Stimulated activated CD8-positive, alpha-beta memory T cell treated with anti-CD3 and anti-CD28 coated beads, Interleukin-4, amount 100 ng/mL, for 4 hours (primary cell): ENCODE measurements at places on chromosomes 3 and 15.

DNA sequence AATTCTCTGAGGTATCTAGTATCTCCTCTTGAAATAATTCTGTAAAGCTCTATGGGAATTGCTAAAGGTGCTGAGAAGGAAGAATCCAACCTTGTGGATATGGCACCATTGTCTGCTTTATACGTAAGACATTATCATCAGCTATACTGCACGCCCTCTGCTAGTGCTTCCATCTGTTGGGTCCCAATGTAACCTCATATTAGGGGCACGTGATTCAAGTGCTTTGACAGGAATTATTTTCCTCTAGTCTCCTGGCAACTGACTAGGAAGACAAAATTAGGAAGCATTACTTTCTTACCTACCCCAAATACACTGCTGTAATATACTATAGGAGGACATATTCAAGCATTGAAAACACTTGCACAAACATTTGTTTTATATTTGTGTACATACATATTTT, 24.0 kb downstream of the COPS2 start:
- DNase-seq, result no peak

GRCh38 chr3:177336873-177337450, 139.7 kb upstream of the TBL1XR1 start:
- DNase-seq, result no peak

GRCh38 chr15:80662757-80663553, 32.2 kb upstream of the ABHD17C start:
- DNase-seq, result no peak

GRCh38 chr15:73249499-73249898, 119.3 kb downstream of the HCN4 start:
- no peak for DNase-seq

DNA sequence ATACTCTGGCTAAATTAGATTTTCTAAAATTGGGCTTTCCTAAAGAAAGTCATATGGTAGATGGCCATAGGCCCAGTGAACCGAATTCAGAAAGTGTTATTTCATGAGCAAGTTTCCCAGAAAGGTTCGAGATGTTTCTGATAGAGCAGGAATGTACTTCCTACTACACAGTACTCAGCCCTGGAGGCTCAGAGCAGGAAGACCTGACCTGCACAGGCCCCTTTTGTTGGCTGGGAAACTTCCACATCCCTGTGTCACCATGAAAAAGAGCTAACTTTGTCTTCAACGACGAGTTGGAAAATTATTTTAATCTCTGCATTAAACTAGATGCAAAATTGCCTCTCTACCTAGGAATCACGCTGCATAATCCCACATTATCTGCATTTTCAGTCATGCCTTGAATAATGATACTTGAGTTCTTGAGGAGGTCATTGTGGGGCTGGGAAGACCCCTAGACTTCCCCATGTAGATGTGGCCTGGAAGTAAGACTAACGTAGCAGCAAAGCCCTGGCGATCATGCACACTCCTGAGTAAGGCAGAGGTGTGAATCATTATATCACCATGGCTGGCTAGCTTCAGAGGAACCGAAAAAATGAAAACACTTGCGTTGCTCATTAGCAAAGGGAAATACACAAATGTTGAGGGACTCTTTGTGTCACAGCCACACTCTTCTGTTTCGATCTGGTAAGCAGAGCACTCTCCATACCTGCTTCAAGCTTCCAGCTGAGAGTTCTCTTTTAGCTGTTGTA, 47.1 kb downstream of the CMTM7 start:
- no peak for DNase-seq

- no peak for DNase-seq
Observed at GRCh38 chr3:2041931-2042330, 56.7 kb upstream of the CNTN4 start.

GRCh38 chr3:178310949-178311348, 225.3 kb upstream of the KCNMB2 start:
- DNase-seq, result no peak

DNA sequence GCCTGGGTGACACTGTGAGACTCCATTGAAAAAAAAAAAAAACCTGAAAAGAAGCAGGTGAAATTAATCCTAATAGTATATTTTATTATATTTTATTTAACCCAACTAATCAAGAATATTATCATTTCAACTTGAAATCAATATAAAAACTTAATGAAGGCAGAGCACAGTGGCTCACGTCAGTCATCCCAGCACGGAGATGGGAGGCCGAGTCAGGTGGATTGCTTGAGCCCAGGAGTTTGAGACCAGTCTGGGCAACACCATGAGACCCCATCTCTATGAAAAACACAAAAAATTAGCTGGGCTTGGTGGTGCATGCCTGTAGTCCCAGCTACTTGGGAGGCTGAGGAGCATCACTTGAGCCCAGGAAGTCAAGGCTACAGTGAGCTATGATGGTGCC, 33.3 kb upstream of the SLC41A3 start:
- DNase-seq, result no peak

GRCh38 chr15:29034151-29034550, 148.4 kb downstream of the APBA2 start:
- DNase-seq, result no peak

DNA sequence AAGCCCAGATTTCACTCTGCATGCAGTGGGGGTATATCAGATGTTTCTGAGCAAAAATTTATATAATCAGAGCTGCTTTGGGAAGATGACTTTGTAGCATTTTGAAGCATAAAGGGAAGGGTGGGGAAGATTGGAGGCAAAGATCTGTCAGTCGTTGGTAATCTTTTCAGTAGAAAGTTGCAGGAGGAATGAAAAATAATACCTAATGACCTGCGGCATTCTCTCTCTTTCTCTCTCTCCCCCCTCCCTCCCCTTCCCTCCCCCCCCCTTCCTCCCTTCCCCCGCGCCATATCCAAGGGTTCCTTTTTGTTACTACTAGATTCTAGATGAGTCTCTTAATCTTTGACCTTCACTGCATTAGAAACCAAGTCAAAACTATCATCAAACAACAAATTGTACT, 1.5 kb upstream of the DMXL2 start:
- no peak for DNase-seq

DNA sequence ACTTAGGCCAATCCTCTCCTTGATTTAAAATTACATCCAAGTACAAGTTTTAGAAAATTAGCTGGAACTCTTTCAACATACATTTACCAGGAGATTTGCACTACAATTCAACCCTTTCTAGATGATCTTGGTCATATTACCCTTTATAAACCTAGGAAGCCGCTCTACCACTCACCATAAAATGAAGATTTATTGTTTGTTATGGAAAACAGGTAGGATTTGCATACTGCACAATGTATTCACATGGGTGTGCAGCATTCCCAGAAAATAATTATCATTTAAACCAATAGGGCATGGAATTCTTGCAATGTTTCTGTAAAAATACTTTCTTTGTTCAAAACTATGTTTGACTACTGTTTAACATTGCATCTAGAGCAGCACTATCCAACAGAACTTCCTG, 18.4 kb upstream of the RETNLB start:
- DNase-seq, result no peak

DNA sequence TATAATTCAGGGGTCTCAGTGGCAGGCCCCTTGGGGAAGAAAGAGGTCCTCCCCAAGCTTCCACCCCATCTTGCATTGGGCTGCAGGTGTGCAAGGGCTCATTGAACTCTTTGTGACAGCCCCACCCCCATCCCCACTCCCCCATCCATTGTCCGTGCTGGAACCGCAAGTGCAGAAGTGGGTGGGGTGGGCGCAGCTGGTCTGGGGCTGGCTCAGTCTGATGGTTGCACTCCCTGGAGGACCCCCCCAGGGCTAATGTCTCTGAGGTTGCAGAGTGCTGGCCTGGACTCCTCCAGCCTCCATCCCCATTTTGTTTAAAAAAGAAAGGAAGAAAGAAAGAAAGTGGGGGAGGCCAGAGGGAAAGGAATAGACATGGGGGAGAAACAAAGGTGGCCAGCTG, 42.3 kb upstream of the ARL8B start:
- DNase-seq, result no peak

DNA sequence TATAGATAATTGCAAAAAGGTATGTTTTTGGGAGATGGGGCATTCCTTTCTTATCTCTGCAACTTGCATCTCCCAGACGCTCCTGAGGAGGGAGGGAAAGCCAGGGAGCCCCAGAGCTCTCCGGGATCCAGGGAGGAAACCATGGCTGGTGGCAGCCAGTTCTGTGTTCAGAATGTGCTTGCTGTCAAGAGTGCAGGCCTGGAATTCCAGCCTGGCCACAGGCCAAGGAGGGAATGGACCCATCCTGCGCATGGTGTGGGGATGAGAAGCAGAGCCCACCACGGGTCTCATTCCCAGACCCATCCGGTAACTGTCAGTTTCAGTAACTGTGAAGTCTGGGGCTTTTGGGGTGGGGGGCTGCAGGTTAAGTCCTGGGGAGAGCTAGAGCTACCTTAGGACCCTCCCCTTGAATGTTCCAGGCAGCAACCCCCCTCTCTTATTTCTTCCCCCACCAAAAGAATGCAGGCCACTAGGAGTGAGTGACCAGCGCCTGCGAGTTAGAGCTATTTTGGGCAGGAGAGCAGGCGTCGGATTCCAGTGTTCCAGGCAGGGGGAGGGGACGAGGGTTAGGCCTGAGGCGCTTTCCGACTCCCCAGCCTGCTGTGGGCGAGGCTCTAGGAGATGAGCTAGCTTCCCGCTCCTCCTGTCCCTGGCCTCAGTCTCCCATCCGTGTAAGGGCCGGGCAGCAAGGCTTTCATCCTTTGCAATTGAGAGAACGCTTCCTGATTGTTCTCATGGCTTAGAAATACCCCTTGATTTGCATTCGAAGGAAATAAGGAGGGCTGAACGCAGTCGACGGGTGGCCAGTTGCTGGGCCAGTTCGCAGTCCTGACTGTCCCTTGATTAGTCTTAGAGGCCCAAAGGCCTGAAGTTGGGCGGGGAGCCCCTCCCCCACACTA, 781 bp upstream of the DAG1 start:
- DNase-seq, result no peak

GRCh38 chr3:42169579-42170120, 78.5 kb downstream of the TRAK1 start:
- no peak for DNase-seq

GRCh38 chr3:168512802-168513201, 417.1 kb upstream of the GOLIM4 start:
- DNase-seq, result no peak

DNA sequence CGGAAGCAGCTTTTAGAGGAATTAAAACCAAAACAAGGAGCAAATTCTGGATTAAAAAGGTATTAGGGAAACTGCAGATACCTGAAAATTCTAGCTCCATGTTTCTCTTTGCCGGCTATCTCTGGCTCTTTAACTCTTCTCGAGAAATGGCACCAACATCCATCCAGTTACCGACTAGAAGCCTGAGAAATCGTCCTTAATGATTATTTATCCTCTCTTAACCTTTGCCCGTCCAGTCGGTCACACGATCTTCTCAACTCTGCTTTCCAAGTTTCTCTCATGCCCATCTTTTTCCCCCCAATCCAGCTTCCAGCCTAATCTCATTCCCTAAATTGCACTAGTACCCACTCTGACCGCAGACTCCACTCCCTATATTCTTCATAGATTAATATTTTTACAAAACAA, 596 bp upstream of the SGO1 start:
- DNase-seq, result no peak

DNA sequence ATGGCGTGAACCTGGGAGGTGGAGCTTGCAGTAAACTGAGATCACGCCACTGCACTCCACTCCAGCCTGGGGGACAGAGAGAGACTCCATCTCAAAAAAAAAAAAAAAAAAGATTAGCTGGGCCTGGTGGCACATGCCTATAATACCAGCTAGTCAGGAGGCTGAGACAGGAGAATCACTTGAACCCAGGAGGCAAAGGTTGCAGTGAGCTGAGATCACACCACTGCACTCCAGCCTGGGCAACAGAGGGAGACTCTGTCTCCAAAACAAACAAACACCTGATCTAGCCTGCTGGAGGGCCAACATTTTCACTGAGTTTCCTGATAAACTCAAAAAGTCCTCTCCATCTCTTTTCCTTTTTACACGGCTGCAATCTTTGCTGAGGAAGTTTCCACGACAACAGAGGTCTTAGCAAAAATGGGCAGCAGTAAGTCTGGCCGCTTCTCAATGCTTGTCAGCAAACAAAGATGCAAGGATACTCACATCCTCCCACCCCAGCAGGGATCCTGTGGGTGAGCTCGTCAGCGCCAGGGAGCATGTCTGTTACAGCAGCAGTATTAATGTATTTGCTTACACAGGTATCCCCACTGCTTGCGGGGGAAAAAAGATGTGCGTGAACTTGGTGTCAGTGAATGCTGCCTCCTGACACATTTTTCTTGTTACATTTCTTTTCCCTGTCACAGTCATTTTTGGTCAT, 21.0 kb upstream of the CCDC174 start:
- no peak for DNase-seq

DNA sequence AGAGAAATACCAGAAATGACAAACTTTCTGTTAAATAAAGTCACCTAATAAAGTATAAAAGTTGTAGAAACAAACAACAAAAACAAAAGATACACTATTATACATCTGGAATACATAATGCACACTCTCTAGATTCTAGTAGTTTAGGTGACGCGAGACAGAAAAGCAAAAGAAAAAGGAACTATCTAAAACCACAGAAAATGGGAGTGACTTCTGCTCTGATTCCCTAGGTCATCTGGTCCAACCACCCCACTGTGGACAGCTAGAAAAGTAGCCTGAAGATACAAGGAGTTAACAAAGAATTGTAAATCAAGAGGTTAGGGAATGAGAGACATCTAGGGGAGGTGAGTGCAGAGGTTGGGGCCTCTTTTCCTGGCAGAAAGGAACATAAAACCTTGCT, 39.1 kb downstream of the DHX36 start:
- DNase-seq, result no peak

DNA sequence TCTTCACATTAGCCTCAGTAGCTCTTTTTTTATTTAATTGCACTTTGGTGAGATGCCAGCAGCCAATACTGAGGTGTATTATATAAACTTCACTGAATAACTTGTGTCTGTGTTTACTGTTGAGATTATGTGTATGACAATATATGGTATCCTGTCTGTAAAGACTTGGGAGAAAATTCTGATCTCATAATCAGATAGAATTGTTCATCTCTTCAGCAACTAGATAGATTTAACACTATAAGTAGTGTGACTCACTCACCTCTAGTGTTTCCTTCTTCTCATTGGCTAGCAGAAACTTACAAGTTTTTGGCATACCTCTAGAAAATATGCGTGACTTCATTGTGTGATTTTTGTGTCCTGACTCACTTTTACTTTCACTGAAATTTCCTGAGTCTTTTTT, 67.6 kb upstream of the TGFBR2 start:
- DNase-seq, result no peak

DNA sequence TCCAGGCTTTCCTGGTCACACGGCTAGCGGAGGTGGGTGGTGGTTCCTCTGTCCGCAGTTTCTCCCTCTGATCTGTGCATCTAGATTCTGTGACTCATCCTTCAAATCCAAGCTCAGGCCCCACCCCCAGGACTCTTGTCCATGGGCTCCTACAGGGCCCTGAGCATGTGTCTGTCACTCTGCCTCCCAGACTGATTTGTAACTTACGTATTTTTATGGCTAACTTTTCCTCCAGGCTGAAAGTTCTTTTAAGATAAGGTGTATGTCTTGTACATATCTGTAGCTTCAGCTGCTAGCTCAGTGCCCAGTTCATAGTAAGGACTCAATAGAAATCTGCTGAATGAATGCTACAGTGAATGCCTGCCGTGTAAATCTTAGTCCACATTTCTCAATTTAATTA, 8.0 kb downstream of the ESYT3 start:
- DNase-seq, result no peak

- DNase-seq, result no peak
Observed at GRCh38 chr15:98889930-98890695, 117.5 kb downstream of the PGPEP1L start.

- DNase-seq, result no peak
Observed at GRCh38 chr3:14552717-14553116, 12.6 kb upstream of the GRIP2 start.
